Muscle of arm (tissue), 14 donors: ENCODE measurements at places on chromosomes 6 and 20. TPM values are rescaled to one million over a fixed set of nuclear protein-coding genes. Genes with fewer than 3 reads are reported as not detected.

- DNase-seq = no peak
Measured at GRCh38 chr20:3470208-3470626, 601 bp upstream of the ATRN start.

Gene RSPO3
- polyA plus RNA-seq = 13.3 TPM

Gene OR2H2
- 0.18 TPM for polyA plus RNA-seq

Gene SPATS1
- polyA plus RNA-seq = not detected

GRCh38 chr6:158002951-158003853, 21.5 kb downstream of the SYNJ2 start:
- DNase-seq = peak; percentile 94

Gene PBOV1
- not detected for polyA plus RNA-seq

- DNase-seq = no peak
Measured at GRCh38 chr6:100751590-100751989, 129.5 kb downstream of the ASCC3 start.
